ENCODE measurements at places on chromosomes 4 and X. TPM values are rescaled to one million over a fixed set of nuclear protein-coding genes. Genes with fewer than 3 reads are reported as not detected.

DNA sequence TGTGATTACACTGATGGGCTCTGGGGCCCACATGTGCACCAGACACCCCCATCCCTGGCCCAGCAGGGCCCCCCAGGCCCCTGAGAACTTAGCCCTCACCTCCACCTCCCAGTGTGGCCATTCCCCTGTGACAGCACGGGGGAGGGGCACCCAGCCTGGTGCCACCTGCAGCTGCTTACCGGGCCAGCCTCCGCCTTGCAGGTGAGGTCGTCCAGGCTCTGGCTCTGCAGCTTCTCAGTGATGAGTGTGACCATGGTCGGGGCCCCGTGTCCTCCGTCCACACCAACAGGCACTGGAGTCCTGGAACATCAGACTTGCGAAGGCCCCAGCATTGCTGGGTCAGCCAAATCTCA is 15.6 kb downstream of the FAM53A start:
- no peak overlapping the region for H3K4me3 ChIP-seq
- no peak for DNase-seq
- no peaks in the 10 kb centered on the region for H3K4me1 ChIP-seq
- H3K27ac ChIP-seq: no peak overlapping the region

- no peaks in the 10 kb centered on the region for H3K36me3 ChIP-seq
- DNase-seq: no peak
- no peak overlapping the region for H3K4me3 ChIP-seq
- no peaks in the 10 kb centered on the region for H3K27me3 ChIP-seq
- H3K27ac ChIP-seq: no peak overlapping the region
These were observed 415.7 kb upstream of the NDST4 start for GRCh38 chr4:115529126-115529525.

- no peaks in the 10 kb centered on the region for H3K4me1 ChIP-seq
- H3K27ac ChIP-seq: no peak overlapping the region
- H3K4me3 ChIP-seq: no peak overlapping the region
- no peaks in the 10 kb centered on the region for H3K27me3 ChIP-seq
These were observed 38.2 kb downstream of the MAGED1 start for GRCh38 chrX:51931566-51932150.

SASH3 gene
- 70.8 TPM for total RNA-seq

- DNase-seq: no peak
- no peak overlapping the region for H3K27ac ChIP-seq
- no peaks in the 10 kb centered on the region for H3K4me1 ChIP-seq
- H3K36me3 ChIP-seq: no peaks in the 10 kb centered on the region
These were observed 72.3 kb upstream of the ZNF518B start for GRCh38 chr4:10529291-10530136.

DNA sequence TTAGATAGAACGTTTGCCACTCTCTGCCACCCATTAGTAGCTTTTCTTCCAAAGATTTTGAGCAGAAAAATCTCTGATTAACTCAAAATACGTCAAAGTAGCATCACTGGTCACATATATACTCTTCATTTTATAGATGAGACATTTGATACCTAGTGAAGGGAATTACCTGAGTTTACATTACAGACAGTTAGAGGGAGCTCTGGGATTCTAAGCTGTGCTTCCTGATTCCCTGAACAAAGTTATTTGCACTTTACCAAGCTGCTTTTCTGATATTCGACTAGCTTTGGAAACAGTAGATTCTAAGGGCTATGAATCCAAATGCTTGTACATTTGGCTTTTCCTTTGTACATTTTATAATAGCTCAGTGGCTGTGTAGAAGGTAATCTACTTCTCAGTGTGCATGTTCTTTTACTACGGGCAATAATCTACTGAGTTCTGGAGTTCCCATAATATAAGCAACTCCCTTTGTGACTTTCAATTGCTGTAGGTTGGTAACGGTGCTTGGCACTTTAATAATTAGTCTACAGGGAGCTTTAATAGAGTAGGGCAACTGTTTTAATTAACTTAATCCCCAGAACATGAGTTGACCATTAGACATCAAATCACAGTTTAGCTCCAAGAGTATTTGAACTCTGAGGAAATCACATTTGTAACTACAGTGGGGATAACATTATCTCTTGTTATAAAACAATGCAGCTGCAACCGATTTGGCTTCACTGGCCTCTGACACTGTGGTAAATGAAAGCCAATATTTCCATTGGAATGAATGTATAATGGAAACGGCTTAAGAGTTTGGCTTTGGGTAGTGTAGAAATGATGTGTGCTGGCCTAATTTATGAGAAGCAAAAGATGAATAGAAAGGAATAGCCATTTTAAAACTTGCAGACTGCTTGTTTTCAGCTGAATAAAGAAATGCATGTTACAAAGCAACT is 1602.4 kb downstream of the STIM2 start:
- no peak overlapping the region for H3K27ac ChIP-seq
- no peaks in the 10 kb centered on the region for H3K36me3 ChIP-seq
- H3K27me3 ChIP-seq: no peaks in the 10 kb centered on the region
- no peaks in the 10 kb centered on the region for H3K4me1 ChIP-seq

DNA sequence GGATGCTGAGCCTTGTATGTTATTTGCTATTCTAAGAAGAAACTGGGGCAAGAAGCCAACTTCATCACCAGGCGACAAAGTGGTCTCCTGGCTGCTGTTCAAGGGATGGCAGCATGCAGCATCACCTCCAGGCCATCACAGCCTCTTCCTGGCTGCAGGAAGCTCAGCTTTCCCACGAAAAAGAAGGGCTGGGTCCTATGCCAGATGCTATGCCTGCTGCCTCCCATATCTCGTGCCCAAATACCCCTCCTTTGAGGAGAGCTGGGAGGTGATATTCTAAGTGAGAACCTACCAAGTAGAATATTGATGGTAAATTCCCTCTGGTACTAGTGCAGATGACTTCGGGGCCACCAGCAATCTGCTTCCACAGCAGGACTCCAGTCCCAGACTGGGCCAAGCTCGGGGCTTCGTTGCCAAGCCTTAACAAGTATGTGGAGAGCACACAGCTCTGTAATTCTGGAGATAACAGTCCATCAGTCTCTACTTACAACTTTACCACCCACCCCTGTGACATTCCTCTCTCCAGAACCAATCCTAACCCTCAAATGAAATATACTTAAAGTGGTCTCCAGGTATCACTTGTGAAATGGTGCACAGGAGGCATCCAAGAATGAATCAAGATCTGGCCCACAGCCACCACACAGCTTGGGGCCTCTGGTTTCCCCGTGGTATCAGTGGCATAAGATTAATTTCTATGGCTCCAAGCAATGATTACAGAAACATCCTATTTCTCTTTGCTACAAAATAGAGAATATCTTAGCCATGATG is 149.3 kb downstream of the PALLD start:
- no peaks in the 10 kb centered on the region for H3K36me3 ChIP-seq
- no peak overlapping the region for H3K27ac ChIP-seq
- H3K4me1 ChIP-seq: no peaks in the 10 kb centered on the region
- DNase-seq: no peak

DNA sequence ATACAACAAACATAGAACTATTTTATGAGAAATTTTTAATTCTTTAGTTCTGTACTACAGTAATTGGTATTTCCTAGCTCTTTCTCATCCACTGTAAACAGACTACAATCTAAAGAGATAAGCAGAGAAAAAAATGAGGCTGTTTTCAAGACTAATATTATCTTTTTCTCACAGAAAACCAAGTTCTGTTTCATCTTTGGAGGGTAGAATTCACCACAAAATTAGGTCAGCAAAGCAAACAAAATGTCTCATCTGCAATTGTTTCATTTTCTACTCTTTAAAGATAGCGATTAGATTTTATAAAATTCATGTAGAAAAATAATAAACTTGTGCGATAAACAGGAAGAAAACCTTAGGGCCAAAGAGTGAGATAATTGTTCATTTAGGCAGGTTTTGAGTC is 10.8 kb downstream of the APOO start:
- H3K36me3 ChIP-seq: no peaks in the 10 kb centered on the region
- no peaks in the 10 kb centered on the region for H3K4me1 ChIP-seq
- H3K4me3 ChIP-seq: no peak overlapping the region
- H3K27me3 ChIP-seq: no peaks in the 10 kb centered on the region
- H3K27ac ChIP-seq: no peak overlapping the region

PLRG1 gene
- total RNA-seq: 41.1 TPM

DNA sequence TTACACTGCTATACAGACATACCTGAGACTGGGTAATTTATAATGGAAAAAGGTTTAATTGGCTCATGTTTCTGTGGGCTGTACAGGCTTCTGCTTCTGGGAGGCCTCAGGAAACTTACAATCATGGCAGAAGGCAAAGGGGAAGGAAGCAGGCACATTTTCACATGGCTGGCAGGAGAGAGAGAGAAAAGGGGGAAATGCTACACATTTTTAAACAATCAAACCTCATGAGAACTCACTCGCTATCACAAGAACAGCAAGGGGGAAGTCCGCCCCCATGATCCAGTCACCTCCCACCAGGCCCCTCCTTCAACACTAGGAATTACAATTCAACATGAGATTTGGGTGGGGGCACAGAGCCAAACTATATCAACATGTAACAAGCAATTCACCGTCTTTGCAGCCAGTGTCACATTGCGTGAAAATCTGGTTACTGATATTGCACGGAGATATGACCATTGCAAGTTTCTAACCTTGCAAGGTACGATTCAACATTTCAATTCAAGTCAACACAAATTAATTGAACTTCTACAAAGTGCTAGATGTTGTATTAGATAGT is 61.7 kb upstream of the RELL1 start:
- no peaks in the 10 kb centered on the region for H3K4me1 ChIP-seq
- no peaks in the 10 kb centered on the region for H3K27me3 ChIP-seq
- no peak for DNase-seq

GRCh38 chr4:15878011-15878410 is 60.5 kb downstream of the FGFBP1 start:
- H3K27me3 ChIP-seq: peaks cover 3% of the 10 kb centered on the region
- H3K27ac ChIP-seq: no peak overlapping the region
- H3K36me3 ChIP-seq: no peaks in the 10 kb centered on the region
- H3K4me1 ChIP-seq: no peaks in the 10 kb centered on the region
- H3K4me3 ChIP-seq: no peak overlapping the region

DNA sequence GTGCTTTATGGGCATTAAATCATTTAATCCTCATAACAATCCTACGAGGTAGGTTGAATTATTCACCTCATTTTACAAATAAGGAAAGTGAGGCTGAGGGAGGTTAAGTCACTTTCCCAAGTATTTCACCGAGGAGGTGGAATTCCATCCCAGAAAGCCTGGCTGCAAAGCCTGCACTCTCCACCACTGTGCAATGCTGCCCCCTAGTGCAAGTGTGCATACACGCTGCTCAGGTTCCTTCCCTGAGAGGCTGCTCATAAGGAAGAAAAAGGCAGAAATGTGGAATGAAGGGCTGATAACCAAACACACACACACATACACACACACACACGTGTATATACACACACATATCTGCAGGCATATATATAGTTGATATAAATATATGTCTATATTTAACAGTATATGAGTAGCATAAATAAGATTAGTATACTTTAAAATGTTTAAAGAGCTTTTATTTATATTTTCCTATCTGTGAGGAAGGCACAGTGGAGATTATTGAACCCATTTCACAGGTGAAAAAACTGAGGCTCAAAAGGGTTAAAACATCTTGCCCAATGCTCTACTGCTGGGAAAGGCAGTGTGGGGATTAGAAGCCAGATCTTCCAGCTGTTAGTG is 714.5 kb upstream of the TENM3 start:
- no peaks in the 10 kb centered on the region for H3K27me3 ChIP-seq
- H3K4me3 ChIP-seq: no peak overlapping the region
- H3K27ac ChIP-seq: no peak overlapping the region
- DNase-seq: no peak
- no peaks in the 10 kb centered on the region for H3K4me1 ChIP-seq

GRCh38 chrX:107675823-107676555 is 47.7 kb downstream of the PRPS1 start:
- no peaks in the 10 kb centered on the region for H3K36me3 ChIP-seq
- peak overlapping the region; percentile 97 for H3K27ac ChIP-seq

OTUD6A gene
- not detected for total RNA-seq
